Nephron progenitor cell (in vitro differentiated cells): ENCODE measurements at places on chromosomes 1 and 21.

- no peak for DNase-seq
Observed at GRCh38 chr1:226332947-226333346, 24.0 kb upstream of the LIN9 start.

DNA sequence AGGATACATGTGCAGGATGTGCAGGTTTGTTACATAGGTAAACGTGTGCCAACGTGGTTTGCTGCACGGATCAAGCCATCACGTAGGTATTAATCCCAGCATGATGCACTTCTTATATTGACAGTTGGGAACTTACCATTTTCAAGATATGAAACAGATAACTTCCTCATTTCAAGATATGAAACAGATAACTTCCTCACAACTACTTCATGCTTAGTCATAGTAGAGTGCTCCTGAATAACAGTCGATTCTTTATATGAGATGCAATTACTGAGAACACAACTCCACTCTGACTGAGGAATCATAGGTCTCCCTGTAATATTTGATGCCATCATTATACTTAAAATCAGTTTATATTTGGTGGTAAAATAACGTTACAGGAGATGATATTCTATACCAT, 1124.3 kb downstream of the AMY1C start:
- DNase-seq = no peak

DNA sequence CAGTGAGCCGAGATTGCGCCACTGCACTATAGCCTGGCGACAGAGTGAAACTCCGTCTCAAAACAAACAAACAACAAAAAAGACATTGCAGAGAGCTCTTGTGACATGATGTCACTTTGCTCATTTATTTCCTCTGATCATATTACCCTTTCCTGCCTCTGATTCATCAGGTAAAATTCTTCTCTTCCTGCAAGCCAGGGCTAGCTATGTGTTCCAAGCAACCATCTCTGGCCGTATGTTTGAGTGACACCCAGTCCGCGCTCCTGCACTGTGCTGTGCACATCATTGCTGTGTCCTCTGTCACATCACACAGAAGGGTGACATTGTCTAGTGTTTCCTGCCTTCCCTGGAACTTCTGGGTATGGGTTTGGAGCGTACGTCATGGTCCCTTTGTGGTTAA, 251.3 kb downstream of the PCP4 start:
- DNase-seq = no peak

GRCh38 chr21:25573409-25574206, 33.7 kb downstream of the MRPL39 start:
- DNase-seq = no peak

DNA sequence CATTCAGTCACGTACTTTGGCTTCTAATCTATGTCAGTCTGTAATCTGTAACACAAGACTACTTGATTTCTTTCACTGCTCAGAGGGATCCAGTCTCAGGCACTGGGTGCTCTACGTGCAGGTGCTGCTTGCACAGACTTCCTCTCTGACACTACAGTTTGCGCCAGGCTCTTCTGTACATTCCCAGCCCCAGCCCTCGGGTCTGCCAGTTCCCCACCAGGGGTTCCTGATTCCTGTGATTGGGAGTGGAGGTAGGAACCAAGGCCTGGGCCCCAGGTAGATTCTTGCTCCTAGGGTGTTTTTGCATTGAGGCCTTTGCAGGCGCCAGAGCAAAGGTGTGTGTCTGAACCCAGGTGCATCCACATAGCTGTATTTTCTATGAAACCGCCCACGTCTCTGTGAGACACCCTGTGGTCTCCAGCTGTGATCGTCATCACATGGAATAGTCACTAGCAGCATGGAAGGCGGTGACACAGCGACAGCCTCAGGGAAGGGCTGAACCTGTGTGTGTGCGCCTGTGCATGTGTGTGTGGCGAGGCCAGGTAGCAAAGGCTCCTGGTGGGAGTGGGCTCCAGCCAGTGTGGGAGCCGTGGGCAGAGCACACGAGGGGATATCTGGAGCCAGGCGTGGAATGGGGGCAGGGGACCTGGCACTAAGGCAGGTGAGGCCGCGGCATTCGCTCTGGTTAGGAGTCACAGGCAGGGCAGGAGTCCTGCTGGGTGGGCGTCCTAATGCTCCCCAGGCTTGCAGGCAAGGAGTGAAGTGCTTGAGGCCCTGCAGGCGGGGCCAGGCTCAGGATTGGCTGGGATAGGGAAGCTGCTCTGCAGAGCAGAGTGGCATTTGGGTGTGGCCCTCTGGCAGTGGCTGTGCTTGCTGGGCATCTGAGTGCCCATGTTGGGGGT, 5.2 kb downstream of the GJC2 start:
- no peak for DNase-seq

DNA sequence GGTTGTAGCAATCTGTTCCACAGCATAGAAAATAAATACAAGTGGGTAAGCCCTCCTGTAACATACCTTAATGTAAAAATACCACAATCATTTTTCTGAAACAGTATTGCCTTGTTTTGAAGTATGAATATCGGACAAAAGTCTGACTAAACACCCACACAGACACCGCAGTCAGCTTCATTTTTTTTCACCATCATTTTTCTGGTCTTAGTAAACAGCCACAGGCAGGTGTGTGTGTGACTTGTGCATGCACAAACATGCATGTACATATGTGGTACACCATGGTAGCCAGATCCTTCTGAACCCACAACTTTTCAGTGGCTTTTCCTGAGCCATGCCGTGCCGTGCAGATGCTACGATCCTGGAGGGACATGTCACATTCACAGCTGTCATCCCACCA, 261.7 kb downstream of the PCP4 start:
- no peak for DNase-seq

DNA sequence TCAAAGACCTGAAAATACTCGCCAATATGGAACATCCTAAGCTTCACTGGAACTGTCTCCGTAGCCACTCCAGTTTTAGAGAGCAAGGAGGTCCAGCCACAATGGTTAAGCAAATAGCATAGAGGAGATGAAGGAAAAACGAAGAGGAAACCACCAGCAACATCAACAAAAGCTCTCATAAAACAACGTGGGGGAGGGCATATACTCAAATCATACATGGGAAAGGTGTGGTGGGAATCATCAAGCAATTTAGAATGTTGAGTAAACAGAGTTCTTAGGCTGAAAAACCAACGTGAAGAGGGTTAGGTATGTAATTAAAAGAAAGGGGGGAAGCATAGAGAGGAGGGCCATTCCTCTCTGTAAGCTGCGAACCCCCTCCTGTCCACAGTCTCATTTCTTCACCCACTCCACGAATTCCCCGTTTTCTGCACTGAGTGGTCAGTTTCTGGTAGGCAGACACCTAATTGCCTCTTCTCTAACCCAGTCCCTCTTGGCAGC, 1.0 kb downstream of the TMEM59 start:
- DNase-seq = no peak
